Stimulated activated CD8-positive, alpha-beta memory T cell treated with anti-CD3 and anti-CD28 coated beads, Interleukin-7, amount 100 ng/mL, for 1 hour (primary cell): ENCODE measurements at places on chromosomes 5 and 9.

GRCh38 chr9:130107234-130107861 lies 53.6 kb downstream of the GPR107 start:
- peak; percentile 77 for DNase-seq

- peak; percentile 55 for DNase-seq
These were observed 4.4 kb upstream of the ST6GALNAC6 start for GRCh38 chr9:127903557-127904475.

DNA sequence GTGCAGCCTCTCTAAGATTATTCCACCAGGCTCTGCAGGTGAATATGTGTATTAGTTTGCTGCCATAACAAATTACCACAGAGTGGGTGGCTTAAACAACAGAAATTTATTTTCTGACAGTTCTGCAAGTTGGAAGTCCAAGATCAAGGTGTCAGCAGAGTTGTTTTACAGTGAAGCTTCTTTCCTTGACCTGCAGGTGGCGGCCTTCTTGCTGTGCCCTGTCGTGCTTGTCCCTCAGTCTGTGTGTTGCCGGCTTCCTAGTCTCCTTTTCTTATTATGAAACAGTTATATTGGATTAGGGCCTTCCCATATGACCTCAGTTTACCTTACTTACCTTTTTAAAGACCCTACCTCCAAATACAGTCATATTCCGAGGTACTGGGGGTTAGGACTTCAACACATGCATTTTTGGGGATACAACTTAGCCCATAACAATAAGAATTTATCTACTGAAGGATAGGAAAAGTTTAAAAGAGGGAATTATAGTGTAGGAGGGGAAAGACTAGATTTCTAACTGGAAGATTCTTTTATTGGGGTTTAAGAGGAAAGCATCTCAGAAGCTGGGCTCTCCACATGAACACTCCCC lies 97.4 kb downstream of the OSTF1 start:
- peak; percentile 19 for DNase-seq

- no peak for DNase-seq
These were observed 231.7 kb downstream of the ARHGAP26 start for GRCh38 chr5:143001764-143002351.

DNA sequence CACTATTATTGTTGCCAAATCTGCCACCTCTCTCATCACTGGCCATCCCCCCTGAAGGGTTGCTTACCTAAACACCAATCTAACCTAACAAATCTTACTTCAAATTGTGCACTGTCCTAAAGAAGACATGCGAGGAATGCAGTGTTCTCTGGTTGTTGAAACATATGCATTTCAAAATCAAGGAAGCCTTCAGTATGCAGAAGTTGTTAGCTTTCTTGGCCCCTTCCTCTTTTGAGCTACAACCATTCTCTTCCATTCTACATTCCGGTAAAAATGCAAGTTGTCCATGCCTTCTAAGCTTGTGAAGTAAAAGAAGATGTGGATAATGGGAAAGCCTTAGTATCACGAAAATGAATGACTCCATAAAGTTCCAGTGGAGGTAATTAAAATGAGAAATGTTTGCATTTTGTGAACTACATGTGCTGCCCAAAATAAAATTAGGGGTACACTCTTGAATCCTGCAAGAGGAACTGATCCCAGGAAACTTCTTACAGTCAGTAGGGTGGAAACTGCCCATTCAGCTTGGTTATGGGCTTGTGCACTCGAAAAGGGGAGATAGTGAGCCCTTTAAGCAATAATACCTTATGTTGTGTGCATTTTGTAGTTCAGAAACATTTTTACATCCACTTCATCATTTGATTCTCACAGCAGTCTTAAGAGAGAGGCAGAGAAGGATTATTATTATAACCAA lies 77.6 kb upstream of the ADRB2 start:
- DNase-seq = no peak

- DNase-seq = no peak
These were observed 84.0 kb upstream of the SMIM32 start for GRCh38 chr5:136276946-136277345.

DNA sequence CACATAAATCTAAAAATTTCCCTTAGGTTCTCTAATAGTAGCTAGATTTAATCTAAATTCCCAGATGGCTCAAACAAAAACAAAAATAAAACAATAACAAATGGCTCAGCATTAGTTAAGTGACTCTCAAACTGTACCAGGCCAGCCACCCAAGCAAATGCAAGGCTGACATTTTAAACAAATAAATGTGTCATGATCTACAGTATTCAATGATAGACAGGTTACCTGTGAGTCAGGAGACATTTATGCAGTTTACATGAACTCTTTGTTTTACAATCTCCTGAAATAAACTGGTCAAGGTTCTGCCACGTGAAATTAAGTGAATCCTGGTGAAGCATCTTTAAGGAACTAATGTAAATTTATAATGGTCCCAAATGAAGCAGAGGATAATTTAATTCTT lies 580.2 kb upstream of the PTPRD start:
- no peak for DNase-seq

GRCh38 chr5:72556351-72557166 lies 49.3 kb upstream of the ZNF366 start:
- no peak for DNase-seq

- DNase-seq = no peak
These were observed 25.7 kb downstream of the TRIO start for GRCh38 chr5:14168793-14169262.

GRCh38 chr5:78706825-78707224 lies 58.3 kb upstream of the LHFPL2 start:
- DNase-seq = no peak

- no peak for DNase-seq
These were observed 7.0 kb downstream of the TPM2 start for GRCh38 chr9:35682520-35683315.

- no peak for DNase-seq
These were observed 45.3 kb downstream of the INSYN2B start for GRCh38 chr5:169934990-169935389.

DNA sequence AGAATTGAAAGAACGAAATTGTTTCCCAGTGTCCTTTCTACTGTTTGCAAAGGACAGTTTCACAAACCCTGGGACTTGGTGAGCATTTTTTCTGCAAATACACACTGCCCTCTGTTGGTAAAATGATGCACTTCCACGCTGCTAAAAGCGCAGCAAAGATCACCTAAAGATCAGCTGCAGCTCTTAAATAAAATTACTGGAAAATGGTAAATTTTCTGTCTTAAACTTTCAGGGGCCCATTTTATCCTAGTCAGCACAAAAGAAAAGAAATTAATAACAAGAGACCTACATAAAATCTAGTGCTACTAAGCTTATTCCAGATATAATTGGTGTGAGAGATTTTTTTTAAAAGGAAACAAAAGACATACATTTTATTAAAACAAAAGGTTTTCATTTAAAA lies 566.0 kb downstream of the CAAP1 start:
- no peak for DNase-seq

DNA sequence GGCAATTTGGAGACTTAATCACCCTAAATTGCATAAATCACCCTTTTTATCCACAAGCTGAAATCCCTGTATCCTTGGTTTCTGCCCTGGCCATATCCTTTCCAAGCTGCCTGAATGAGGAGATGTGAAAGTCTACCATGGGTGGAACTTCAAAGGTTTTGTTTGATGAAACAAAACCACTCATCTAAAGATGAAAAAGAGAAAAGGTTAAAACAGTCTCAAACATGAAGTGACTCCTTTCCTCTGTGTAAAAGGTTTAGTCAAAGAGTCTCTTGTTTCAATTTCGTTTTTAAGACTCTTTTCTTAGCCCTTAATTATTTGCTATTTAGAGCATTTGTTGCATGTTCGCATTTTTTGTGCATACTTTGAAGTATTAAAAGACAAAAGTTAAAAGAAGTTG lies 11.2 kb downstream of the SLC45A2 start:
- no peak for DNase-seq

DNA sequence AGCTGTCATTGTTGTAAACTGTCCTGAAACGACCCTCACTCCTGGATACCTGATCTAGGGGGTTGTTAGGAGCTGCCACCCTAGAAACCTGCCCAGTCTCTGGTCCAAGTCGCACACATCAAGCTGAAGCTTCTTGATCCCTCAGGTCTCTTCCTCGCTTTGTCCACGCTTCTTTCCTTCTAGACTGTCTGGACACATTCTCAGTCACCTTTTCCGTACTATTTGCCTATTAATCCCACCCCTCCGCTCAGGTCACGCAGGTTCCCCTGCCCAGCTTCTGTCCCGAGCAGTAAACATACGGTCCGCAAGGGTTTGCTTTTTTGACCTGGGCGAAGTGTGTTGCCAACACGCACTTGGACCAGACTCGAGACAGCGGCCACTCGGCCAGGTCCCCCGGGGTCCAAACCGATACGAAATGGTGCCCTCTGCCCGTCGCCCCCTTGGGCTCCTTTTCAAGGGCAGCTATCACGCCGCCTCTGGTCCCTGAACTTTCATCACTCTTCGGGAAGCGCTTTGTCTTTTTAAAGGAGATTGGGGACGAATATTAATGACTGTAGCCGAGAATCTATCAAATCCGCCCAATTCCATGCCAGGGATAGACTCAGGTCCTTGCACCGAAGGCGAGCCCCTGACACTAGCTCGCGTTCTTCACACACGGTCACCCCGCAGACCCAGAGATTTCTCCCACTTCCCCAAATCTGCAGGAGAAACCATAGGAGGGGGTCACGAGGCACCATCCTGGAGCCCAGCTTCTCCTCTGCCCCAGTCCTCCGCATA lies 814 bp downstream of the PLCXD3 start:
- DNase-seq = no peak

GRCh38 chr9:32884482-32884881 lies 101.1 kb downstream of the TMEM215 start:
- no peak for DNase-seq

- no peak for DNase-seq
These were observed 124.5 kb downstream of the CDH12 start for GRCh38 chr5:22728610-22729009.

GRCh38 chr9:114737118-114737517 lies 55.1 kb upstream of the TEX48 start:
- no peak for DNase-seq

- no peak for DNase-seq
These were observed 52.4 kb downstream of the ANKH start for GRCh38 chr5:14818931-14819790.

GRCh38 chr5:103847060-103847459 lies 284.5 kb upstream of the NUDT12 start:
- DNase-seq = no peak

DNA sequence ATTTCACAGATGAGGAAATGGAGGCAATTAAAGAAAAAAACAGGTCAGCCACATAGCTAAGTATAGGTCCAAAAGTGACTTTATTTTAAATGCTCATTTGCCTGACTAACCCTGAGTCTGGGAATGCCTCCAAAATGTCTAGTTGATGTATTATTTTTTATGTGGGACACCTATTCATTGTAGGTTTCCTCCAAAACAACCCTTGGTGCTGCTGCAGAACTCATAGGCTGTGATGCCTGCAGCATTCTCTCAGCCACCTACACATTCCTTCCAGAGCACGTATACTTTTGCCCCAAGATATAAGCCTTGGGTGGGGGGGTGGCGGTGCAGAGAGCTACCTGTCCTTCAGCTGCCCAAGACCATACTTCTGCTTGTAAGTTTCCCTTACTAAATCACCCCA lies 77.4 kb downstream of the MSX2 start:
- no peak for DNase-seq

- DNase-seq = no peak
These were observed 760.6 kb downstream of the TLE1 start for GRCh38 chr9:80928697-80929096.

DNA sequence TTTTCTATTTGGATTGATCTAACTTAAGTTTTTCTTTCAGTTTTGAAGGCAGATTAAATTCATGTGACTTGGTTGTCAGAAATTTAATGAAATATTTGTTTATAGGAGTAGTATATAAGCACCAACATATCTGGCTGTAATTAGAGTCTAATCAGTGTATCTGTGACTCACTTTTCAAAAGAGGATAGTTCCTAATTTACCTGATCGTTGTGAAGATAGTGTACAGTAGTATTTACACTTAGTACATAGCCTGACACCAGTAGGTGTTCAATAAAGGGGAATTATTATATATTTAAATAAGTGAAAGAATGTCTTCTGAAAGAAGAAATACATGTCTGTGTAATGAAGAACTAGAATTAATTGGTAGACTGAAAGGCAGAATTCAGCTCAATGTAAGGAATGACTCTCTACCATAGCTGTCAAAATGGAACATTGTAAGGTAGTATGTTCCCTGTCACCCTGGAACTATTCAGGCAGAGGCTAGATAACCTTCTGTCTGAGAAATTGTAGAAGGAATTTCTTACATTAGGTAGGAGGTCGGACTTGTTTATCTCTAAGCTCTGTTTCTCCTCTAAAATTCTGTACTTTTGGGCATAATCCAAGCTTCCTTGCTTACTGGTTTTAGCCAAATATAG lies 8.6 kb downstream of the TGFBR1 start:
- DNase-seq = no peak

DNA sequence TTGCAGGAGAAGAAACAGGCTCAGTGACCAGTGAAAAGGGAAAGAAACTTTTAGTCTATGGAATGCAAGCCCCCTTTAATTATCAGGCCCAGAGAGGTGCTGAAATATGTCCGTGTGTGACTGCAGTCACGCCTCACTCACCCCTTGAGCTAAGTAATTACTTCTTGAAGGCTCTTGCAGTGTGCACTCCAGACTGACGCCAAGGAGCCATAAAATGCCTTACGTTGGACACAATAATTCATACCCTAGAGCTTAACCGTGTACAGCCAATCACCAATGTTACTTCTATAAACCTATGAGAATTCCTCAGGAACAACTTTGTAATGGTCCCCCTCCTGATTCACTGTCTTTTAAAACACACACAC lies 242.2 kb downstream of the SYK start:
- DNase-seq = no peak

DNA sequence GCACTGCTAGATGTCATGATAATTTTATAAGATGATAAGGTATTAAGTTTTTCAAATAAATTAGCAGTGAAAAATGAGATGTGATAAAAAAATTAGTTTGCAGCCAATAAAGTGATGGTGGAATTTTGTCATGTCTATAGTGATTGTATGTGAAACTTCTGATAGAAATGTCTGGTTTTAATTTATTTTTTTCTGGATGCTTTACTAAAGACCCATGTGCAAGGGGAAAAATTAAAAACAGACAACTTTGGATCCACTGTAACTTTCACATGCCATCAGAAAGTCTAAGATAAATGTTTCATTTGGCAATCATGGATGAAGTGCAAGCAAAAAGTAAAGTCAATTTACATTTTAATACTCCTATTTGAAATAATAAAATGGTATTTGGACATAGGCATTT lies 4.4 kb upstream of the NDUFS4 start:
- no peak for DNase-seq

DNA sequence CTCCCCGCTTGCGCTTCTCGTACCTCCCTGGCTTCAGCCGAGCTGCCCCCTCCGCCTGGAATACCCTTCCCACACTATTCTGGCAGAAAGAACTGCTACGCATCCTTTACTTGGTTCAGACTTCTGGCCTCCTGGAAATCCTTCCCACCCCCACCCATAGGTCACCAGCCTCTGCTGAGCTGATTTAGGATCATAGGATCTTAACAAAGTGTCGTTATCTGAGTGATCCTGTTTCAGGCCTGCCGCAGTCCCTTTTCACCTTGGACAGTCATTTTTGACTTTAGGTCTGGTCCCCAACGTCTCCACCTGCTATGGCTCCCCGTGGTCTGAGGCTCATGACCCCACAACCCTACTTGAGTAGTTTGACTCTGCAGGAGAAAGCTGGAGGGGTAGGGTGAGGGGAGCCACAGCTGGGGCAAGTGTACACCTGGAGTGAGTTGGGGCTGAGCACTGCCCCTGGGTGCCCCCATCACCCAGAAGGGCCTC lies 27.3 kb downstream of the EGR1 start:
- no peak for DNase-seq
